ENCODE measurements at places on chromosomes 6 and 20. TPM values are rescaled to one million over a fixed set of nuclear protein-coding genes. Genes with fewer than 3 reads are reported as not detected.

Gene TREM2
- total RNA-seq = not detected

Gene FAM209B
- total RNA-seq = not detected

Gene LGSN
- total RNA-seq = not detected

Gene C4A
- total RNA-seq = 1.3 TPM

Gene TP53TG5
- total RNA-seq = not detected

Gene EFCAB8
- total RNA-seq = not detected

Gene TRAPPC3L
- total RNA-seq = 0.10 TPM

Gene CCN2
- total RNA-seq = 614 TPM

Gene PRRC2A
- 95.7 TPM for total RNA-seq

All from mammary microvascular endothelial cell (primary cell).